Mesothelial cell of epicardium (in vitro differentiated cells): ENCODE measurements at places on chromosomes 16 and 17.

- no peak for DNase-seq
These were observed 59.1 kb upstream of the INTS2 start for GRCh38 chr17:61986898-61987297.

GRCh38 chr16:80938004-80938878 is 68.4 kb downstream of the CMC2 start:
- no peak for DNase-seq

DNA sequence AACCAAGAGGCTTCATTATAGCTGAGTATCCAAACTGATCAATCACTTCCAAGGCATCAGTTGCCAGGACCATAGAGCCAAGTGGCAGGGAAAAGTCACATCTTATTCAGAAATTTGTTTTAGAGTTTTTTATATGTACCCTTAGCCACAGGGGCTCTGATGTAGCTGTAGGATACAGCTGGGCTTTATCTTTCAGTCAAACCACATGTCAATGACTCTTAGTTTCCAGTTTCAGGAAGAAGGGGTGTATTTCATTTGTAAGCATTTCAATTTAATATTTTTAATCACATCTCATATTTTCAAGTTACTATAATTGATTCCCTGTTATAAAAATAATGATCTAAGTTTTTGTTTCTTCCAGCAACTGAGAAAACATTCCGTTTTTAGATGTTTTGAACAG is 2.9 kb upstream of the FLCN start:
- DNase-seq: no peak

GRCh38 chr16:81632392-81633146 is 146.5 kb upstream of the PLCG2 start:
- DNase-seq: no peak

- no peak for DNase-seq
These were observed 42.6 kb upstream of the ERN1 start for GRCh38 chr17:64172510-64172909.
